Vein endothelial cell (primary cell): ENCODE measurements at places on chromosomes 11 and 22. TPM values are rescaled to one million over a fixed set of nuclear protein-coding genes. Genes with fewer than 3 reads are reported as not detected.

OR51B2 gene
- not detected in 2 replicates for total RNA-seq

LMO2 gene
- 43.8 and 50.6 TPM in 2 replicates for total RNA-seq

CABP4 gene
- total RNA-seq, result 1.9 and 3.9 TPM in 2 replicates

TMEM86A gene
- total RNA-seq, result 2.5 and 3.3 TPM in 2 replicates

APOL2 gene
- total RNA-seq, result 37.2 and 38.8 TPM in 2 replicates

TBCEL gene
- total RNA-seq, result 23.5 and 32.9 TPM in 2 replicates

POTEH gene
- total RNA-seq, result not detected in 2 replicates

KRTAP5-11 gene
- total RNA-seq, result not detected in 2 replicates

GGTLC2 gene
- total RNA-seq, result not detected in 2 replicates

ANKRD42 gene
- 3.3 and 4.4 TPM in 2 replicates for total RNA-seq

MN1 gene
- total RNA-seq, result 4.0 and 7.8 TPM in 2 replicates

MYEOV gene
- total RNA-seq, result 0.33 and 1.5 TPM in 2 replicates

CRYAB gene
- total RNA-seq, result 0.65 and 1.6 TPM in 2 replicates

SCGB1A1 gene
- total RNA-seq, result not detected in 2 replicates

MAP6 gene
- under 0.01 and 0.48 TPM in 2 replicates for total RNA-seq

MS4A3 gene
- not detected in 2 replicates for total RNA-seq

NCR3LG1 gene
- total RNA-seq, result 8.5 and 12.3 TPM in 2 replicates

SMPD1 gene
- 35.7 and 42.1 TPM in 2 replicates for total RNA-seq

TP53I11 gene
- total RNA-seq, result 36.9 and 50.0 TPM in 2 replicates

LDHAL6A gene
- total RNA-seq, result not detected in 2 replicates

TMEM45B gene
- 0.10 and 0.33 TPM in 2 replicates for total RNA-seq

MS4A6E gene
- not detected in 2 replicates for total RNA-seq

BCO2 gene
- 1.1 and 1.3 TPM in 2 replicates for total RNA-seq

GDPD4 gene
- total RNA-seq, result not detected in 2 replicates

C11orf21 gene
- total RNA-seq, result not detected in 2 replicates

OR2AG1 gene
- under 0.01 TPM in 1 of 2 replicates, not detected in the other for total RNA-seq

NOL12 gene
- 15.0 and 21.0 TPM in 2 replicates for total RNA-seq

SPDYC gene
- total RNA-seq, result not detected in 2 replicates

NXPE1 gene
- not detected in 2 replicates for total RNA-seq

OR8K3 gene
- not detected in 2 replicates for total RNA-seq

DEUP1 gene
- not detected in 2 replicates for total RNA-seq

TPBGL gene
- under 0.01 TPM in 1 of 2 replicates, not detected in the other for total RNA-seq

MOV10L1 gene
- total RNA-seq, result 28.6 and 46.7 TPM in 2 replicates

OR5M3 gene
- not detected in 2 replicates for total RNA-seq

OR52N4 gene
- not detected in 2 replicates for total RNA-seq

SLC7A4 gene
- total RNA-seq, result under 0.01 TPM in 1 of 2 replicates, not detected in the other

PACS1 gene
- 32.7 and 47.4 TPM in 2 replicates for total RNA-seq

TRPM5 gene
- total RNA-seq, result not detected in 2 replicates

KCNQ1OT1 gene
- total RNA-seq, result 1.8 and 2.3 TPM in 2 replicates

B3GAT1 gene
- not detected in 2 replicates for total RNA-seq

SLC22A25 gene
- total RNA-seq, result not detected in 2 replicates

LARGE2 gene
- not detected in 2 replicates for total RNA-seq

LAYN gene
- total RNA-seq, result 20.9 and 21.3 TPM in 2 replicates

ABTB2 gene
- 0.65 and 0.76 TPM in 2 replicates for total RNA-seq

AHNAK gene
- 544 and 655 TPM in 2 replicates for total RNA-seq

IGSF22 gene
- total RNA-seq, result not detected in 2 replicates

KCNJ11 gene
- total RNA-seq, result 0.19 TPM in 1 of 2 replicates, not detected in the other

MMP1 gene
- 562 and 4,071 TPM in 2 replicates for total RNA-seq

CD6 gene
- not detected in 2 replicates for total RNA-seq

GRIK4 gene
- total RNA-seq, result 0.10 and 0.33 TPM in 2 replicates

BIK gene
- total RNA-seq, result 0.76 and 1.6 TPM in 2 replicates

ALDH3B2 gene
- total RNA-seq, result not detected in 2 replicates
